ENCODE measurements at places on chromosomes 6 and 20. TPM values are rescaled to one million over a fixed set of nuclear protein-coding genes. Genes with fewer than 3 reads are reported as not detected.

Gene TMC2
- total RNA-seq, result not detected

Gene HLA-DQB1
- total RNA-seq, result not detected

Gene NRN1
- total RNA-seq, result 0.50 TPM

Gene TRIM40
- total RNA-seq, result not detected

Gene ADTRP
- total RNA-seq, result 1.0 TPM

Gene POPDC3
- 30.2 TPM for total RNA-seq

Gene CRISP3
- total RNA-seq, result not detected

Gene IMPG1
- not detected for total RNA-seq

Measured in A549 treated with RU486 at 1 μM for 4 hours (cell line).